ENCODE measurements at places on chromosomes 5 and 9.
A peak's percentile ranks its signal among the peaks of the same experiment; 100 is the strongest.

DNA sequence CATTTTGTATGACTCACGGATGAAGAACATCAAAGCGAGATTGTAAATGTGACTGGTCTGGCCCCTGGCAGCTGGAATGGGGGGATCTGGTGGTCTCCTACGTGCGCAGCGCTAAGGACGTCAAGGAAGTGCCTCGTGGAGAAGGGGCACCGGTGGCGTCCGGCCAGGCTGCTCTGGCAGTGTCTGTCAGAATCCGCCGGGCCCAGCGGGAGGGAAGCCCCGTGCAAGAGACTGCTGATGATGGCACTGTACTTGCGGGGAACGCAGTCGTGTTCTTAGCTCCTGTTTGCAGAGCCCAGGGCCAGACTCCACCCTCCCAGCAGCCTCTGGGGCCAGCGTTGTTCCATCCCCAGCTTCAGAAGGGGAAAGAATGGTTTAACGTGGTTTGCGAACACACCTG, 75.5 kb downstream of the COL5A1 start:
- H3K27me3 ChIP-seq = no peaks in the 10 kb centered on the region

GRCh38 chr9:124078641-124079040, 67.1 kb downstream of the LHX2 start:
- no peak overlapping the region for H3K4me3 ChIP-seq
- H3K27me3 ChIP-seq = no peaks in the 10 kb centered on the region

- H3K36me3 ChIP-seq = no peaks in the 10 kb centered on the region
- no peaks in the 10 kb centered on the region for H3K4me1 ChIP-seq
- H3K27ac ChIP-seq = no peak overlapping the region
Observed at GRCh38 chr5:123753937-123754891, 242.2 kb downstream of the CSNK1G3 start.

- no peak for DNase-seq
- H3K4me1 ChIP-seq = no peaks in the 10 kb centered on the region
Observed at GRCh38 chr5:137273511-137273910, 225.6 kb downstream of the SPOCK1 start.

DNA sequence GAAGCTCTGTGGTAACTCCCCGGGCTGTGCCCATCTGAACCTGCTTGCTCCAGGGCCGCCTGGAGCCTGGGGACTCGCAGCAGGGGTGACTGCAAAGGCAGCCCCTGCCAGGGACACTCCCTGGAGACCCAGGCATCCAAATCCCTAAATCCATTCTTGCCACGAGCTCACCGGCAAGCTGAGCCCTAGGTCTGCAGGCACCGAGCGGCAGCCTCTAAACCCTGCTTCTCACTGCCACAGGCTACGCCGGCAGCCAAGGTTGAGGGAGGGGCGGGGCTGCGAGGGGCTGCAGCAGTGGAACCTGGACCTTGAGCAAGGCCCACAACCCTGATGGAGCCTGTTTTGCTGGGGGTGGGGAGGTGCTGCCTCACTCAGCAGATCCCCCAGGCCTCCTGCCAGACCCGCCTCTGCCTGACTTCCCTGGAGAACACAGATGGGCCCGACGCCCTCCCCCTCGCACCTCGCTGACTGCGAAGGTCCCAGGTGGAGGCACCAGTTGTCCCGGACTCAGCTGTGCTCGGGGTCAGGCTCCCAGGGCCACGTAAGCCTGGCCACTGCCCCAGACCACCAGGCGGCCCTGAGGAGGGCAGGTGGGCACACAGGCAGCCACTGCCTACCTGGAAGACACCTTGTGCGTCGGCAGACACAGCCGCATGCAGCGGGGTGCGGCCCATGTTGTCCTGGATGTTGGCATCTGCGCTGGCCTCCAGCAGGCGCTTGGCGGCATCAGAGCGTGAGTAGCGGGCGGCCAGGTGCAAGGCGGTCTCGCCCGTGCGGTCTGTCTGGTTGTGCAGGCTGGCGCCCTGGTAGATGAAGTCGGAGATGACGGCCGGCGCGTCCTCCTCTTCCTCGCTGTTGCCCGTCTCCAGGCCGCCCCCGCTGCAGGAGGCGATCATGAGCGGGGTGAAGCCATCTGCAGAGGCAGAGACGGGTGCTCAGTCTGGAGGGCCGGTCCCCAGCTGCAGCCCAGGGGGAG, 17.4 kb upstream of the SEC16A start:
- H3K4me3 ChIP-seq = no peak overlapping the region
- H3K4me1 ChIP-seq = no peaks in the 10 kb centered on the region
- no peaks in the 10 kb centered on the region for H3K27me3 ChIP-seq
- no peak for DNase-seq

DNA sequence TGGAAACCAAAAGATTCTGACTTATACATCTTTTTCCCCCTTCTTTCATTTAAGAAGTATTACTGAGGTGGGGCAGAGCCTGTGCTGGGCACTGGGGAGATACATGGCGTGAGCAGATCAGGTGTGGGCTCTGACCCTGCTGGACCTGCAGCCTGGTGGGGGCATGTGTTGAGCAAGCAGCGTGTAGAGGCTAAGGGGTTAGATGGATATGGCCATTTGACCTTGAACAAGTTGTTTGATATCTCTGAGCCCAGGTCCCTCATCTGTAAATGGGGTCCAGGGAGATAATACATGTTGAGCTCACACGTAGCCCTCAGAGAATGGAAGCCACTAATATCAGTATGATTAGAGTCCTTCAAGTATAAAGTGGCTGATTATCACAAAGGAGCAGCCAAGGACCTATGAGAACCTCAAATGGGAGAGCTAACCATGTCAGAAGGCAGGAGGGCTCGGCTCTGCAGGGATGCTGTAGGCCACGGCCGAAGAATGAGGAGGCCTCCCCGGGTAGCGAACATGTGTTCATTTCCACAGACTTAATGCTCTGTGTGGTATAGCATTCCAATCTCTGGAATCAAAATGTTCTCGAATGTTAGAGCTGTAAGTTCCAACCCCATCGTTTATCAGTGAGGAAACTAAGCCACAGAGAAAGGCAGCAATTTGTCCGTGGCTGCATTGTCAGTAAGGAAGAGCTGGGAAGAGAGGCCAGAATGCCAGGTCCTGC, 15.4 kb upstream of the ANGPTL2 start:
- no peaks in the 10 kb centered on the region for H3K27me3 ChIP-seq
- no peak overlapping the region for H3K4me3 ChIP-seq
- no peak overlapping the region for H3K27ac ChIP-seq
- DNase-seq = no peak
- H3K4me1 ChIP-seq = no peaks in the 10 kb centered on the region

DNA sequence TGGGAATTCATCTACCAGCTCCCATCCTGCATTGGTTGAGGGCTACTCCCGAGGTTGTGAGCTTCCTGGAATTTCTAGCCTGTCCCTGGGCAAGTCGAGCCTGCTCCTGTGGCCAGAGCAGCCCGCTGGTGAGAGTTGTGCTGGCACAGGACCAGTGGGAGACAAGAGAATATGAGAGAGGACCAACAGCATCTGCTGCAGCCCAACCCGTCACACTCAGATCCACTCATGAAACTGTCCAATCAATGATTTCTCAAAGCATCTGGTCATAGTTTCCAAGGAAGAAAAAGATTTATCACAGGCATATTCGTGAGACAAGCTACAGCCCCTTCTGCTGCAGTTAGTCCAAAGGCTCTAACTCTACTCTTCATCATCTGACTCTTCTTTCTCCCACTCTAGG, 64.4 kb upstream of the RAI14 start:
- no peaks in the 10 kb centered on the region for H3K27me3 ChIP-seq
- no peaks in the 10 kb centered on the region for H3K4me1 ChIP-seq
- no peaks in the 10 kb centered on the region for H3K36me3 ChIP-seq
- no peak for DNase-seq
- H3K27ac ChIP-seq = no peak overlapping the region
- H3K4me3 ChIP-seq = no peak overlapping the region

- no peak overlapping the region for H3K27ac ChIP-seq
- peak; percentile 49 for DNase-seq
- peaks cover 17% of the 10 kb centered on the region for H3K4me1 ChIP-seq
- no peaks in the 10 kb centered on the region for H3K36me3 ChIP-seq
Observed at GRCh38 chr9:132879457-132880323, 992 bp downstream of the SPACA9 start.

- no peak overlapping the region for H3K4me3 ChIP-seq
- H3K4me1 ChIP-seq = no peaks in the 10 kb centered on the region
- no peaks in the 10 kb centered on the region for H3K36me3 ChIP-seq
- H3K27ac ChIP-seq = no peak overlapping the region
- H3K27me3 ChIP-seq = no peaks in the 10 kb centered on the region
Observed at GRCh38 chr9:110228321-110228720, 20.4 kb upstream of the C9orf152 start.

- H3K4me3 ChIP-seq = no peak overlapping the region
- no peak overlapping the region for H3K27ac ChIP-seq
- no peak for DNase-seq
- no peaks in the 10 kb centered on the region for H3K27me3 ChIP-seq
Observed at GRCh38 chr5:146993876-146994530, 115.4 kb upstream of the PPP2R2B start.

- H3K27ac ChIP-seq = no peak overlapping the region
- H3K4me1 ChIP-seq = no peaks in the 10 kb centered on the region
- no peaks in the 10 kb centered on the region for H3K36me3 ChIP-seq
- no peak for DNase-seq
- no peak overlapping the region for H3K4me3 ChIP-seq
Observed at GRCh38 chr5:140083120-140083519, 30.8 kb upstream of the PURA start.

GRCh38 chr5:16727755-16728325, 111.0 kb upstream of the RETREG1 start:
- no peaks in the 10 kb centered on the region for H3K27me3 ChIP-seq
- DNase-seq = no peak
- H3K4me3 ChIP-seq = no peak overlapping the region
- no peak overlapping the region for H3K27ac ChIP-seq

- H3K27ac ChIP-seq = no peak overlapping the region
- DNase-seq = no peak
- peaks cover 4% of the 10 kb centered on the region for H3K4me1 ChIP-seq
- no peaks in the 10 kb centered on the region for H3K36me3 ChIP-seq
- no peak overlapping the region for H3K4me3 ChIP-seq
Observed at GRCh38 chr5:148085977-148086705, 22.4 kb downstream of the SPINK5 start.

GRCh38 chr9:134602547-134603362, 38.8 kb upstream of the COL5A1 start:
- no peak for DNase-seq
- H3K4me1 ChIP-seq = no peaks in the 10 kb centered on the region
- no peaks in the 10 kb centered on the region for H3K27me3 ChIP-seq
- H3K27ac ChIP-seq = no peak overlapping the region
- H3K36me3 ChIP-seq = no peaks in the 10 kb centered on the region
- no peak overlapping the region for H3K4me3 ChIP-seq

DNA sequence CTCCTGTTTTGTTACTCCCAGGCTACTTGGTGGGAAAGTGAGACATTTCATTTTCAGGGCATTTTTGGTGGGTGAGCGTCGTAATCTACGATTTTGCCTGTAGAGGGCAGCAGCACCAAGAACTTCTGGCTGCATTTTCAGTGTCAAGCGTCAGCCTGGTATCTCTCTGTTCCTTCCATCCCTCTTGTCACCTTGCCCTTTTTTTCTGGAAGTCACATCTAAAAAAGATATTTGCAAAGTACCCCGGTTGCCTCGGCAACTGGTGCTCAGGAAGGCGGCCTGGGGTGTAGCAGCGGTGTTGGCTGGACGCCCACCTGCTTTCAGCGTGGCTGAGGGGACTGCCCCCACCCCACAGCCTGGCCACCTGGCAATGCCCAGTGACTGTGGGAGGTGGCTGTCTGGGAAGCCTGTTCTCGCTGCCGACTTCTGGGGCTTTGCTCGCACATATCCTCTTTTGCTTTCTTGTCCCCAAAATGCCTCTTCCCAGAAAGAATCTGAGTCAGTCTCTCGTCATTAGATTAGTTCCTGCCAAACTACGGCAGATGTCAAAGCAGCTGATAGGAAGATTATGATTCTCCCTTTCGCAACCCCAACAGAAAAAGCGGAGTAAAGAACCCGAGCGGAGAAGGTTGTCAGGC, 84.5 kb downstream of the ACER2 start:
- H3K4me3 ChIP-seq = no peak overlapping the region
- no peaks in the 10 kb centered on the region for H3K36me3 ChIP-seq
- peak; percentile 82 for DNase-seq
- H3K27me3 ChIP-seq = no peaks in the 10 kb centered on the region
- H3K27ac ChIP-seq = no peak overlapping the region

GRCh38 chr9:6133346-6134063, 82.1 kb upstream of the IL33 start:
- H3K36me3 ChIP-seq = no peaks in the 10 kb centered on the region
- no peaks in the 10 kb centered on the region for H3K27me3 ChIP-seq
- no peaks in the 10 kb centered on the region for H3K4me1 ChIP-seq
- no peak for DNase-seq

- no peaks in the 10 kb centered on the region for H3K36me3 ChIP-seq
- H3K4me1 ChIP-seq = peaks cover 74% of the 10 kb centered on the region
- no peak overlapping the region for H3K4me3 ChIP-seq
Observed at GRCh38 chr5:139386050-139386438, 2.9 kb upstream of the SLC23A1 start.

DNA sequence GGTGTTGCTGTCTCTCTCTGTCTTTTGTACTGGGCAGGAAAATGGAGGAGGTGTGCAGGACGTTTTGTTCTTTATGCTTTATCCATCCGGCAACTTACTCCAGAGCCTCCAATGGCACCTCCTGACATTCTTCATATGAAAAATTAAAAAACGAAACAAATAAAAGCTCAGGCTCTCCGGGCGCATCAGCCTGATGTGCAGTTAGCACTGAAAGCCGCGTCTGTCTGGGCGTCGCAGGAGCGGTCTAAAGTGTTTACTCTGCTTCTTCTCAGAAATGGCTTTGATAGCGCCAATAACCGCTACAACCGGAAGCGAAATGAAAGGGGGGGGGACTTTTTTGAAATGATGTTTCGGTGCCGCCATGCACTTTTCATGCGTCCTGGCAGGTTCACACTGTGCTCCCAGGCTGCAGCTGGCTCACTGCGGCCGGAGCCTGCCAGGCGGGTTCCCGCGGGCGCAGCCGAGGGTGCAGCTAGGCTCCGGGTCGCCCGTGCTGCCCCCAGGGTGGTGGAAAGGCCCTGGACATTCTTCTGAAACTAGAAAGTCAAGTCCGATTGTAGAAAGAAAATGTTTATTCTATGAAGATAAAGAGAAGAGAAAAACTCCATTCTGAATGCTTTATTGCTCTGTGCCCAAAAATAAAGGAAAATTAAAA, 407.7 kb upstream of the IRX1 start:
- H3K36me3 ChIP-seq = no peaks in the 10 kb centered on the region
- H3K27ac ChIP-seq = no peak overlapping the region
- DNase-seq = no peak

GRCh38 chr5:167412556-167412955, 878.9 kb upstream of the WWC1 start:
- H3K4me1 ChIP-seq = no peaks in the 10 kb centered on the region
- no peaks in the 10 kb centered on the region for H3K27me3 ChIP-seq
- DNase-seq = no peak
- H3K36me3 ChIP-seq = no peaks in the 10 kb centered on the region

GRCh38 chr9:107213080-107213479, 70.0 kb upstream of the RAD23B start:
- H3K27ac ChIP-seq = no peak overlapping the region
- DNase-seq = no peak

- no peak overlapping the region for H3K27ac ChIP-seq
- no peaks in the 10 kb centered on the region for H3K27me3 ChIP-seq
- peaks cover 25% of the 10 kb centered on the region for H3K4me1 ChIP-seq
- H3K36me3 ChIP-seq = peaks cover 17% of the 10 kb centered on the region
- DNase-seq = no peak
- no peak overlapping the region for H3K4me3 ChIP-seq
Observed at GRCh38 chr9:122261469-122261881, 3.2 kb downstream of the RBM18 start.
